ENCODE measurements at places on chromosomes 13 and 19.

GRCh38 chr19:55079400-55080038 is 3.9 kb downstream of the EPS8L1 start:
- no peaks in the 10 kb centered on the region for H3K27me3 ChIP-seq
- DNase-seq = no peak
- H3K27ac ChIP-seq = no peak overlapping the region
- no peaks in the 10 kb centered on the region for H3K36me3 ChIP-seq
- peaks cover 17% of the 10 kb centered on the region for H3K4me1 ChIP-seq

- no peaks in the 10 kb centered on the region for H3K4me1 ChIP-seq
- H3K36me3 ChIP-seq = peaks cover 97% of the 10 kb centered on the region
- no peaks in the 10 kb centered on the region for H3K27me3 ChIP-seq
- DNase-seq = no peak
- no peak overlapping the region for H3K4me3 ChIP-seq
- no peak overlapping the region for H3K27ac ChIP-seq
Observed at GRCh38 chr19:10800488-10800887, 35.5 kb downstream of the TMED1 start.

DNA sequence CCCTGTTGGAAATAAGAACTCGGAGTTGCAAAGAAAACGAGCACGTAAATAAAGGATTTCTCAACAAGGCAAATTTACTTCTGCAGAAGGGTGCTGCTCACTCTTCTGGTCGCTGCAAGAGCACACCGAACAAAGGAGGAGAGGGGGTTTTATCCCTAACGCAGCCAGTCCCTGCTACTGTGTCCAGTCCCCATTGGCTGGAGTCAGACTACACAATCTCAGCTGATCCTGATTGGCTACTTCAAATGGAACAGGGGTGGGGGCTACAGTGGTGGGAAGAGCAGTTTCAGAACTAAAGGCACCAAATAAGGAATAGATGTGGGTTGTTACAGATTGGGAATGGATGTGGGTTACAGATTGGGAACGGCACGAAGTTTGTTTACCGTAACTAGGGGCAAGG is 63.9 kb upstream of the MCF2L start:
- no peak for DNase-seq
- H3K27me3 ChIP-seq = peaks cover 15% of the 10 kb centered on the region
- no peaks in the 10 kb centered on the region for H3K36me3 ChIP-seq
- H3K4me1 ChIP-seq = no peaks in the 10 kb centered on the region
- no peak overlapping the region for H3K4me3 ChIP-seq
- H3K27ac ChIP-seq = no peak overlapping the region

DNA sequence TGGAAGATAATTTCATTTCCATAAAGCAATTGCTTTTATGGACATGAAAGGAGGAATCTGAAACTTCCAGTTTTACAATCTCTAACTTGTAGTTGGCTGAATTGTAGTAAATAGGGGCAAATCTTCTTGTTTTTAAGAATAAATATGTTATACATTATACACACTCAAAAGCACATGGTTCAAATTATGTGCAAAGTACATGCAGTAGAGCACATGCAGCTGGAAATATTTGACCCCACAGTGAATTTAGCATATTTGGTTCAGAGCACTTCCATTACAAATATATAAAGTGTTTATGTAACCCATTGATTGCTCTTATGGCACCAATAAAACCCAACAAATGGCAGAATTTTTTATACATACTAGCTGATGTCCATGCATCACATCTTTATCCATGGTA is 180.5 kb downstream of the IRS2 start:
- no peak for DNase-seq
- H3K27ac ChIP-seq = no peak overlapping the region
- H3K4me3 ChIP-seq = no peak overlapping the region
- no peaks in the 10 kb centered on the region for H3K4me1 ChIP-seq

DNA sequence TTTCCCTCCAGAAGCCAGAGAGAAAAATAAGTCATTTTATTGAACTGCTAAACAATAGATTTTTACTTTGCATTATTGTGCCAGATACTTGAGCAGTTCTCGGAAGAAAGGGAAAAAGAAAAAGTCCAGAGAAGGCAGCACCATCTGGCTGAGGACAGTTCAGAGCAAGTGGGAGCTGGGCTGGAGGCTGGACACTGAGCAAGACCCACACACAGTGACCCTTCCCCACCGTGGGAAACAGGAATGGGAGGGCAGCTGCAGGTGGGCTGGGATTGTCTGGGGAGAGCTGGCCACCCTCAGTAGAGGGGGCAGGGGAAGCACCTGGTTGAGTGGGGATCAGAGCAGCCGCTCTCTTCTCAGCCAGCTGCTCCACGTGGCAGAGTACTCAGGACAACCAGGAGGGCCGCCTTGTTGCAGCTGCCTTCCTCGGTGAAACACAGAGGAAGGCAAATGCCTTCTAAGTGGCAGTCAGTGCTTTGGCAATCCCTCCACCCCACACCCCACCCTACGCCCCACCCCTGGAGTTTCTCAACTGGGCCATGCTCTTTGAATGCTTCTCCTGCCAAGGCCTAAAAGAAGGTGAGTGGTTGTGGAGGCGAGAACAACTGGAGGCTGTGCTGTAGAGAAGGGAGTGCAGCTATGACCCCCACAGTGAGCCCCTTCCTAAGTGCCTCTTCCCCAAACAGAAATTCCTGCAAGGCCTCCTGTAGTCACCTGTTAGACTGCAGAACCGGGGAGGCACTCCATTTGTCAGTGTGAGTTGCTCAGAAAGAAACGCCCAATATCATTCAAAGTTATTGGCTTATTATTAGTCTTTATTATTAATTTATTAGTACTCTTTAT is 179.3 kb downstream of the ZIC5 start:
- no peak overlapping the region for H3K27ac ChIP-seq
- DNase-seq = no peak
- H3K4me3 ChIP-seq = no peak overlapping the region
- no peaks in the 10 kb centered on the region for H3K36me3 ChIP-seq
- no peaks in the 10 kb centered on the region for H3K4me1 ChIP-seq
- no peaks in the 10 kb centered on the region for H3K27me3 ChIP-seq

- H3K36me3 ChIP-seq = no peaks in the 10 kb centered on the region
- H3K4me3 ChIP-seq = no peak overlapping the region
- no peak for DNase-seq
- H3K27ac ChIP-seq = no peak overlapping the region
- no peaks in the 10 kb centered on the region for H3K27me3 ChIP-seq
- peaks cover 5% of the 10 kb centered on the region for H3K4me1 ChIP-seq
Observed at GRCh38 chr13:33367926-33368325, 82.4 kb upstream of the STARD13 start.

GRCh38 chr19:31513841-31514240 is 164.6 kb upstream of the TSHZ3 start:
- no peaks in the 10 kb centered on the region for H3K4me1 ChIP-seq
- H3K27ac ChIP-seq = no peak overlapping the region
- H3K36me3 ChIP-seq = no peaks in the 10 kb centered on the region
- no peak overlapping the region for H3K4me3 ChIP-seq
- H3K27me3 ChIP-seq = peaks cover 3% of the 10 kb centered on the region

DNA sequence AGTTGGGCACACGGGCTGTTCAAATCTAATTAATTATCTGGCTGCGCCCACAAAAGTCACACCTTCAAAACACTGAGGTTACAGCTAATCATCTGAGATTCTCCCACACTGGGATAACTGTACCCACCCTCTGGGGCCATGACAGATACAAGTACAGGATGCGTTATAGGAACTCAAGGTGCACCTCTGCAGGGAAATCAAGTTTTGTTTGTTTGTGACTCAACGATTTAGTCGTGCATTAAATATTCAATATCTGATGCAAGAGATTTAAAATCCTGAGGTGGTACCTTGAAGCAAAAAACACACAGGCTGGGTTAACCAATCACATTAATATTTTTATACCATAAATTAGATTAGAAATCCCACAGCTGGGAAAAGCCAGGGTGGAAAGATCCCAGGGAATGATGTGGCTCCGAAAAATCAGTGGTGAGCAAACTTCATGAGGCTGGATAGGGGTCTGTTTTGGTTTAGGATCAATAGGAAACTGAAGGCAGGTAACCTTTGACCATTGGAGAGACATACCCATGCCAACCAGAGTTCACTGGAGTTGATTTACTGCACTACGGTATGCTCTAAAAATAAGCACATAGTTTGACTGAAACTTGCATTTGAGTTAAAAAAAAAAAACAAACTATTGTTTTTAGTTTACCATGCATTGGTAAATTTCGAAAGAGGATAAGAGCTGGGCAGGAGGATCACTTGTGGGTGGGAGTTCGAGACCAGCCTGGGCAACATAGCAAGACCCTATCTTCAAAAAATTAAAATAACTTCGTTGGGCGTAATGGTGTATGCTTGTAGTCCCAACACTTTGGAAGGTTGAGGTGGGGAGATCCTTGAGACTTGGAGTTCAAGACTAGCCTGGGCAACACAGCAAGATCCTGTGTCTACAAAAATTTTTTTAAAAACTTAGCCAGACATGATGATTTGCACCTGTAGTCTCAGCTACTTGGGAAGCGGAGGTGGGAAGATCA is 23.9 kb upstream of the CEBPG start:
- no peaks in the 10 kb centered on the region for H3K27me3 ChIP-seq
- no peaks in the 10 kb centered on the region for H3K36me3 ChIP-seq
- H3K27ac ChIP-seq = no peak overlapping the region
- H3K4me3 ChIP-seq = no peak overlapping the region
- no peak for DNase-seq

DNA sequence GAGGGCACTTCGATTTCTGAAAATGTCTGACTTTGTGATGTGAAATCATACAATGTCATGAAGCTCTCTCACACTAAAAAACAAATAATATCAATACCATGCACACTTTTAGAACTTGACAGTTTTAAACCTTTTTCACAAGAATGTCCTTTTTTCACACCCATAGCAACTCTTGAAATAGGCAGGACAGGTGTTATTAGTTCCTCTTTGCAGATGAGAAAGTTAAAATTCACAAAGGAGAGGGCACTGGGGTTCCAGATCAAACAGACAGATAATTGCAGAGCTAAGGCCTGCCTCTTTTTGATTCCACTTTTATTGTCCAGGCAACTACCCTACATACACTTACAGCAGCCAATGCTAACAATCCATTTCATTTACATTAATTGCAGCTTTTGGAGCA is 142.8 kb downstream of the KLF12 start:
- H3K4me1 ChIP-seq = no peaks in the 10 kb centered on the region
- H3K27me3 ChIP-seq = no peaks in the 10 kb centered on the region
- H3K27ac ChIP-seq = no peak overlapping the region
- DNase-seq = no peak
- H3K36me3 ChIP-seq = peaks cover 4% of the 10 kb centered on the region
- no peak overlapping the region for H3K4me3 ChIP-seq

DNA sequence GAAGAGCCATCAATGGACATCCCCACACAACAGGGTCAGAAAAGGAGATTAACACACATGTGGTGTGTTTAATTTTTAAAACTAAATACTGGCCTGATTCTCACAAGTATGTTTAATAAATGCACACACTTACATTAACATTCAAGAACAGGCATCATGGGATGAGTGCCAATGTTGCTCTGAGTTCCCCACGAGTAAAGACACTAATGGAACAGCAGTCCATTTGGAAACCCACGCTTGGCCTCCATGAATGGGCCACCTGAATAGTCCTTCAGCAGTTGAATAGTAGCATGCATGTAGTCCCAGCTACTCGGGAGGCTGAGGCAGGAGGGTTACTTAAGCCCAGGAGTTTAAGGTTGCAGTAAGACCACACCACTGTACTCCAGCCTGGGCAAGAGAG is 195.2 kb upstream of the IPO5 start:
- no peak for DNase-seq
- no peaks in the 10 kb centered on the region for H3K36me3 ChIP-seq
- H3K4me3 ChIP-seq = no peak overlapping the region
- H3K27ac ChIP-seq = no peak overlapping the region

GRCh38 chr13:27276188-27276587 is 5.6 kb downstream of the RASL11A start:
- H3K4me1 ChIP-seq = peaks cover 3% of the 10 kb centered on the region
- H3K27ac ChIP-seq = no peak overlapping the region
- no peaks in the 10 kb centered on the region for H3K27me3 ChIP-seq
- H3K36me3 ChIP-seq = no peaks in the 10 kb centered on the region
- DNase-seq = no peak
- H3K4me3 ChIP-seq = no peak overlapping the region

- no peak overlapping the region for H3K27ac ChIP-seq
- no peaks in the 10 kb centered on the region for H3K27me3 ChIP-seq
- no peaks in the 10 kb centered on the region for H3K4me1 ChIP-seq
- H3K36me3 ChIP-seq = no peaks in the 10 kb centered on the region
- H3K4me3 ChIP-seq = no peak overlapping the region
Observed at GRCh38 chr19:54506079-54506478, 3.4 kb downstream of the LAIR2 start.

GRCh38 chr13:37118016-37118415 is 12.6 kb upstream of the CSNK1A1L start:
- H3K4me1 ChIP-seq = no peaks in the 10 kb centered on the region
- H3K4me3 ChIP-seq = no peak overlapping the region
- H3K27ac ChIP-seq = no peak overlapping the region
- DNase-seq = no peak
- H3K36me3 ChIP-seq = no peaks in the 10 kb centered on the region
- H3K27me3 ChIP-seq = no peaks in the 10 kb centered on the region

DNA sequence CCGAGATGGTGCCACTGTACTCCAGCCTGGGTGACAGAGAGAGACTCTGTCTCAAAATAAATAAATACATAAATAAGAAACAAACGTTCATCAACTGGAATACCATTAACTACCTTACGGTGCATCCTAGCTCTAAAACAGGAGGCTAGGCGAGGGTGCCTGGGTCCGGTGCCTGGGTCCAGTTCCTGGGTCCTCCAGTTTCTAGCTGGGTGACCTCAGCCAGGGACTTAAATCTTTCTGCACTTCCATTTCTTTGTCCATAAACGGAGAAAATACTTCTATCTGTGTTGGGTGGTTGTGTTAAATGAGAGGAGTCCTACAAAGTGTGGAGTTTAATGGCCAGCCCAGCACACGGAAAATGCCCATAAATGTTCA is 34.0 kb downstream of the RFX2 start:
- H3K27ac ChIP-seq = peak overlapping the region; percentile 1
- H3K36me3 ChIP-seq = no peaks in the 10 kb centered on the region
- DNase-seq = no peak

DNA sequence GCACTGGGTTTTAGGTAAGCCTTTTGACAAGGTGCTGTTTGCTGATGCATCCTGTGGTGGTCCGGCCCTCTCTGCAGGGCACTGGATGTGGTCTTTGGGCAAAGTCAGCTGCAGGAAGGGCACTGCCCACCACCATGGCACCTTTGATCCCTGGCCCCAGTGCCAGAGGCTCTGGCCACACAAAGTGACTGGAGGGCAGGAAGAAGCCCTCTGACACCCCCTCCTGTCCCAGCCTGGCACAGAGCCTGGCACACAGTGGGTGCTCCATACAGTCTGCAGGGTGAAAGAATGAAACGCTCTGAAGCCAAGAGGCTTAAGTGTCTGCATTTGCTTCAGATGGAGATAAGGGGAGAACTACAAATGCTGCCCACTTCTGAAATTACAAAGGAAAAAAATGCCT is 47.6 kb upstream of the CNMD start:
- H3K27me3 ChIP-seq = no peaks in the 10 kb centered on the region
- H3K4me1 ChIP-seq = no peaks in the 10 kb centered on the region
- no peaks in the 10 kb centered on the region for H3K36me3 ChIP-seq
- no peak overlapping the region for H3K4me3 ChIP-seq

GRCh38 chr19:30116984-30117555 is 175.0 kb downstream of the URI1 start:
- H3K36me3 ChIP-seq = no peaks in the 10 kb centered on the region
- no peak overlapping the region for H3K27ac ChIP-seq
- no peaks in the 10 kb centered on the region for H3K4me1 ChIP-seq
- DNase-seq = no peak
